NCI-H510A (cell line): ENCODE measurements at places on chromosomes 2 and 18.
A peak's percentile ranks its signal among the peaks of the same experiment; 100 is the strongest.

DNA sequence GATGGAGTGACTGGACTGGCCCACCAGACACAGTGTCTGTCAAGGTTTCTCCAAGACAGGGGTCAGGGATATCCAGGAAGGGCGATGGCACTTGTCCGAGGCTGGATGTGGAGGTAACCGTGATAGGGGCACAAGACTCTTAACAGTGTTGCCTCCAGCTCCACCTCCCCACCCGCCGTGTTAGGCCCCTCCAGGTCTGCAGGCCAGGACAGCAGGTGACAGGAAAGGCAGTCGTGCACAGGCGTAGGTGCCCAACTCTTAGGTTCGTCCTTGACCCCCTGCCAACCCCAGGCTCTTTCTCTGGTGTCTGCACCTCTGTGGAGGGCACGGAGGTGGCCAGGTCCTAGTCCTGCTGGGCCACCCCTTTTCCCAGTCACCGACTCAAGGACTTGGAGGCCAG lies 10.1 kb downstream of the ITM2C start:
- DNase-seq: no peak

GRCh38 chr2:46001290-46001689 lies 295.9 kb upstream of the EPAS1 start:
- DNase-seq: no peak

DNA sequence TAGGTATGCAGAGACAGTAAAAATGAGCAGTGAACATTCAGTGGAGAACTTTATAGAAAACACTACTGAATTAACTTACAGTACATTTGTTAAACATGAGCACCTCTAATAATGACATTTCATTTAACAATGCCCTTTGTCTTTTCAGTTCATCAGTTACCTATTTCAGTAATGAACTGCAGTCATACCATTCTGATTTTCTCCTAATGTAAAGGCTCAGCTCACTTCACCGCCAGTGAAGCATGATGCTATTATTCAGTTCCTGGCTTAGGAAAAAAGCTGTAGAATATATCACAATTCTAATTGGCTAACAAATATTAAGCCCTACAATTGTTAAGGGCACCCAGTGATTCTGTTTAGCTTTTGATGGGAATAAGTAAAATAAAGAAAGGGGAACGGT lies 37.1 kb upstream of the CCDC93 start:
- DNase-seq: no peak

DNA sequence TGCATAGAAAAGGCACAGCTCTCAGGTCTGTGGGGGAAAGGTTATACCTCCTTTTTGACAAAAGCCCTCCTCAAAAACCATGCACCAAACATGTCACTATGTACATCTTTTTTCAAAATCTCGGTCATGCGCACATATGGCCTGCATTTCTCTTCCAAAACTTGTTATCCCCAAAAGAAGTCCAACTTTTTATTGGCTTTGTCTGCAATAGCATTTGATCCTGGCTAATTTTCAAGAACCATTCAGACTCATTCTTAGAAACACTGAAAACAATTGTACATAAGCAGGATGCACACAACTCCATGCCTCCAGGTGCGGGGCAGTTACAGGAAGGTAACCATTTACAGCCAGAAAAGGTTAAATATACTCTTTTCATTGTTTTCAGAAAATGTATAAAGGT lies 21.9 kb downstream of the SERTAD2 start:
- no peak for DNase-seq

- no peak for DNase-seq
Measured at GRCh38 chr2:17590342-17590911, 49.9 kb downstream of the VSNL1 start.

DNA sequence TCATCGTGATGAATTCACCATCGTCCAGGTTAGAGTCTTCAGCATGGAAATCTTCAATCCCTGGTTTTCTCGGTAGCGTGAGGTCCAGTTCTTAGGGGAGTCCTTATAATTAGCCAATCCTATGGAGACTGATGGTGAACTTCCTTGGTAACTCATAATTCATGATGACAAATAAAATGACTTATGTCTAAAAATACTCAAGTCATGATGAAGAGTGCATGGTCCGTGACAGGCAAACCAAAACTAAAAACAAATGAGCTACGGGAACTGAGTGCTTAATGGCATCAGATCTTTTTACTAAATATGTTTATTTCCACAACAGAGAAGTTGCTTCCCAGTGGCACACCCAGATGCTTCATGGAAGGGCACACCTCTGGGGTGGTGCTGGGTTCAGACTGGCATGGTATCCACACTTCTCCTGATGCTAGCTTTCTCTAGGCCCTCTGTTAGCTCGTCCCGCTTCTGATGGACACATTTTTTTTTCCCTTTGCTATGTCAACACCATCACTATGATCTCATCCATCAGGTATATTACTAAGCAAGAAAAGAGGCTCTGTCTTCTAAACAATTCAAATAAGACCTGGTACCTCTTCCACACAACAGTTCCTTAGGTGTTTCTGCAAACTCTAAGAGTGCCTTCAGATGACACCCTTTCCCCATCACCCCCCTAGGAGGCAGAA lies 92.8 kb upstream of the NEDD4L start:
- no peak for DNase-seq

GRCh38 chr18:66428795-66429194 lies 175.1 kb downstream of the CDH19 start:
- DNase-seq: no peak

GRCh38 chr2:112481528-112482233 lies at the start of gene TTL:
Gene TTL, plus strand, starts transcription at chr2:112482156. Its CDS starts 189 bp downstream, at chr2:112482345.
- DNase-seq: peak; percentile 52

- DNase-seq: no peak
Measured at GRCh38 chr2:145692971-145693478, 1173.1 kb upstream of the ZEB2 start.

GRCh38 chr2:11716689-11717321 lies 29.6 kb upstream of the LPIN1 start:
- DNase-seq: no peak

- DNase-seq: no peak
Measured at GRCh38 chr2:240151477-240152031, 11.1 kb upstream of the OTOS start.

GRCh38 chr2:238462782-238463396 lies 36.2 kb downstream of the ASB1 start:
- DNase-seq: peak; percentile 4

GRCh38 chr2:182072861-182073260 lies 87.2 kb downstream of the PPP1R1C start:
- no peak for DNase-seq

DNA sequence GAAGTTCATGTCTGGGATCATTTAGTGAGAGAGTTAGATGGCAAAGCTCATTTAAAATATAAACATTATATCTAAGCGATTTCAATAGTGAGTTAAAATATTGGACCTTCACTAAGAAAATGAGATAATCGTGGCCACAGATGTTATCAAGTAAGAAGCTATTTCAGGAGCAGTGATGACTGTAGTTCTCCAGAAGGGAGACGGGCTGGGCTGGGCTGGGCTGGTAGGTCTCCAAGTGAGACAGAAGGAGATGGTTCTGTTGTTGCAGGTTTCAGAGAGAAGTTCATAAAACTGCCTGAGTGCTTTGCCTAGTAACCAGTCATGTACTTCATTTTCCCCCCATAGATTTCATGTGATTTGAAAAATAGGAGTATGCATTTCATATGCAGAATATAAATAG lies 130.1 kb upstream of the DAPL1 start:
- DNase-seq: no peak
